Smooth muscle cell of bladder (primary cell): ENCODE measurements at places on chromosomes 5 and 9. TPM values are rescaled to one million over a fixed set of nuclear protein-coding genes. Genes with fewer than 3 reads are reported as not detected.

Gene RAD23B
- 87.2 and 92.6 TPM in 2 replicates for total RNA-seq

Gene CENPH
- total RNA-seq: 3.8 and 7.3 TPM in 2 replicates

Gene DRD1
- under 0.01 and 0.14 TPM in 2 replicates for total RNA-seq

Gene CTXN3
- total RNA-seq: not detected in 2 replicates

Gene ZBED3
- total RNA-seq: 0.28 and 0.57 TPM in 2 replicates
